ENCODE measurements at places on chromosomes 7 and 10.

DNA sequence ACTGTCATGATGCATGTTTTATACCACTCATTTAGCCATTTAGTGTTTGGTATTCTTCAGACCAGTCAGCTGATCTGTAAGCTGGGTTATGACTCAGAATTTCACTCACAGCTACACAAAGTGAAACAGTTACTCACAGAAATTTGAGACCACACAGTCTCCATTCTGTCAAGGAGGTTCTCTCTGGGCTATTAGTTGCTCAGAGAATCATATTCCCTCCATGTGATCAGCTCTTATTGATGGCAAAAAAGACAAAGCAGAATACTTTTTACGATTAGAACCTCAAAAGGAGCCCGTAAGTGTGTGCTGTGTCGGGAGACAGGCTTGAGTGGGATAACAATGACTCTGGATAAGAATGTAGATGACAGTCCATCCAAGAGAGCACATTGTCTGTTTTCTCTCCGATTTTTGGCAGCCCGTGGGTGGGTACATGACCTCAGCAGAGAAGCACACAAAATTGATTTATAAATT, 277.6 kb upstream of the SORCS1 start:
- no peak for DNase-seq

DNA sequence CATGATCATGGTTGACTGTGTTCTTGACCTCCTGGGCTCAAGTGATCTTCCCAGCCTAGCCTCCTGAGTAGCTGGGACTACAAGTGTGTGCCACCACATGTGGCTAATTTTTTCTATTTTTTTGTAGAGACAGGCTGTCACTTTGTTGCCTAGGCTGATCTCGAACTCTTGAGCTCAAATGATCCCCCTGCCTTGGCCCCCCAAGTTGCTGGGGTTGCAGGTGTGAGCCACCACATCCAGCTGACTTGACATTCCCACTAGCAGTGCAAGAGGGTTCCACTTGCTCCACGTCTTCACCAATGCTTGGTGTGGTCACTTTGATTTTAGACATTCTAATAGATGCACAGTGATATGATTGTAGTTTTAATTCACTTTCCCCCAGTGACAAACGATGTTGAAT, 25.1 kb downstream of the CYP26A1 start:
- no peak for DNase-seq

DNA sequence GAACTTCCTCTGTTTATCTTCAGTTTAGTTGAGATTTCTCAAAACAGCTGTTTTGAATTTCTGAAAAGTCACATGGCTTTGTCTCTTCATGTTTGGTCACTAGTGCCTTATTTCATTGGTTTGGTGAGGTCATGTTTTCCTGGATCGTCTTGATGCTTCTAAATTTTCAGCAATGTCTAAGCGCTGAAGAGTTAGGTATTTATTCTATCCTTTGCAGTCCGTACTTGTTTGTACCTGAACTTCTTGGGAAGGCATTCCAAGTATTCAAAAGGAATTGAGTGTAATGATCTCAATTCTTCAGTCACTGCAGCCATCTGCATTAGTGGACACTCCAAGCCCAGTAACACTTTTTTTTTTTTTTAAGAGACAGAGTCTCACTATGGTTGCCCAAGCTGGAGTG, 67.7 kb downstream of the HERC4 start:
- no peak for DNase-seq

- DNase-seq: no peak
These were observed 38.3 kb upstream of the VCL start for GRCh38 chr10:73959484-73960243.

- DNase-seq: no peak
These were observed 951 bp downstream of the ELOVL3 start for GRCh38 chr10:102227050-102227449.

GRCh38 chr7:107068156-107068555, 23.7 kb downstream of the PRKAR2B start:
- no peak for DNase-seq

DNA sequence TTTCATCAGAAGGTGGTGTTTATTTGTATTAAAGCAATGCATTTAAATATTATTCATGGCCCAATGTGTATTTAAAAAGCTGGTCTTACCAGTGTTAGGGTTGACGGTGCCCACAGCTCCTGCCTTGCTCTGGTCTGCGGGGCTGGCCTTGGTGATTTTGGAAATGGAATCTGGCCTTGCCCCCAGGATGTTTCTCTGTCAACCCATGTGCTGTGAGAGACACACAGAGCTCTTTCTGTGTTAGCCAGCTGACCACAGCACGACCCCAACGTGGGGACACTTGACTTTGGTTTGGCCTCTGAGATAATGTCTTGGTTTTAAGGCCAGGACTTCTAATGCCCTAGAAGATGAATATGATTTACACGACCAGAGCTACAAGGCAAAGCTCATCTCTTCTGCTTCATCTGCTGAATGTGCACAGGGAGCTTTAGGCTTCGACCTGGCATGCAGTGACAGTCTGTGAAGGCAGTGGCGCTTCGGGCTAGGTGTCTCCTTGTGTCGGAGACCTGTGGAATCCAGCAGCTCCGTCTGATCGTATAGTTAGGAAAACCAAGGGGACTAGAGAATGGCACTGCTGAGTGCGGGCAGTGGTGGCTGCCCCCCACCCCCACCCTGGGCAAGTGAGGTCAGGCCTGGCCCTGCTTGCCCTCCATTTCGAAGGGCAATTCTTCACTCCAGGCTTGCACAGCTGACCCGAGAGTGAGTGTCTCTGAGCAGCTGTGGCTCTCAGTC, 246.1 kb downstream of the EBF3 start:
- no peak for DNase-seq

DNA sequence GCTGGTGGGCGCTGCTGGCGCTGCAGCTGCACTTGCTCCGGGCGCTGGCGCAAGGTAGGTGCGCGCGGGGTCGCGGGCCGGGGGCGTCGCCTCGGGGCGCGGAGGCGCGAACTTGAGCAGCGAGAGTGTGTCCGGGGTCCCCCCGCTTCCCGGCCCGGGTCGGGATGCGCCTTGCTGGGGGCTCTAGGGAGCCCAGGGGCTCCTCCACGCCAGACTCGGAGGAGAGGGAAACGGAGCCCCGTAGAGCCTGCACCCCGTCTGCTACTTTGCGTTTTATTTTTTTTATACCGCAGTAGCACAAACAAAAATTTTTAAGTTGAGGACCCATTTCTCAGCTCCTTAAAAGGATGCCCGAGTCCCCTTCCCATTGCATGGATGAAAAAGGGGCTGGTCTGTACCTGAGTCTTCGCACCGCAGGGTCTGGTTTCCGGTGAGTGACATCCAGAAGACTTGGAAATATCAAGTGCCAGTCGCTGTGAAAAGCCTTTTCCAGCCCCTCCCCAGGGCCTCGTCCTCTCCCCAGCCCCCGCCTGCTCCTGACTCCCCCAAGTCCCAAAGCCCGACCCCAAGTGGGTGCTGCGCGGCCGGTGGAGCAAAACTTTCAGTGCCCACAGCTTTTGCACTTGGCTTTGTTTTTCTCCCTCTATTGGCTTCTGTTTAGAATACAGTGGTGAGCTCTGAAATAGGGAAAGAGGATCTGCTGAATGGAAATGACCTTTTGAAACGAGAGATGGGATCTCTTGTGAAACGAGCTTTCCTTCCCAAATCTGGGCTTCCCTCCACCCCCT, 973 bp downstream of the SDK1 start:
- peak; percentile 17 for DNase-seq

GRCh38 chr10:122132331-122132755, 138.8 kb upstream of the BTBD16 start:
- no peak for DNase-seq

GRCh38 chr7:37577412-37577811, 106.2 kb upstream of the GPR141 start:
- DNase-seq: no peak

DNA sequence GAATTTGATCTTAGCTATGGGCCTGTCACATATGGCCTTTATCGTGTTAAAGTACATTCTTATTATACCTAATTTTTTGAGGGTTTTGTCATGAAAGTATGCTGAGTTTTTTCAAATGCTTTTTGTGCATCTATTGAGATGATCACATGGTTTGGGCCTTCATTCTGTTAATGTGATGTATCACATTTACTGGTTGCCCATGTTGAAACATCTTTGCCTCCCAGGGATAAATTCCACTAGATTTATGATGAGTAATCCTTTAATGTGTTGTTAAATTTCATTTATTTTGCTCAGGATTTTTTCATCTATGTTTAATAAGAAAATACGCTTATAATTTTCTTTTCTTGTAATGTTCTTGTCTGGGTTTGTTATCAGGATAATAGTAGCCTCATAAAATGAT, 442.0 kb downstream of the MDFIC start:
- no peak for DNase-seq

- no peak for DNase-seq
These were observed 223.3 kb downstream of the MLLT10 start for GRCh38 chr10:21757185-21757901.

- no peak for DNase-seq
These were observed 30.0 kb upstream of the SAMD9L start for GRCh38 chr7:93178213-93178612.

GRCh38 chr7:91872928-91873327, 7.6 kb downstream of the MTERF1 start:
- DNase-seq: no peak

GRCh38 chr10:117217196-117217761, 20.0 kb downstream of the KCNK18 start:
- no peak for DNase-seq

GRCh38 chr10:130013335-130014262, 49.5 kb upstream of the EBF3 start:
- no peak for DNase-seq

GRCh38 chr10:48215486-48216203, 58.9 kb downstream of the FRMPD2 start:
- no peak for DNase-seq

- no peak for DNase-seq
These were observed 9.1 kb downstream of the PRKG1 start for GRCh38 chr10:51083356-51083853.

DNA sequence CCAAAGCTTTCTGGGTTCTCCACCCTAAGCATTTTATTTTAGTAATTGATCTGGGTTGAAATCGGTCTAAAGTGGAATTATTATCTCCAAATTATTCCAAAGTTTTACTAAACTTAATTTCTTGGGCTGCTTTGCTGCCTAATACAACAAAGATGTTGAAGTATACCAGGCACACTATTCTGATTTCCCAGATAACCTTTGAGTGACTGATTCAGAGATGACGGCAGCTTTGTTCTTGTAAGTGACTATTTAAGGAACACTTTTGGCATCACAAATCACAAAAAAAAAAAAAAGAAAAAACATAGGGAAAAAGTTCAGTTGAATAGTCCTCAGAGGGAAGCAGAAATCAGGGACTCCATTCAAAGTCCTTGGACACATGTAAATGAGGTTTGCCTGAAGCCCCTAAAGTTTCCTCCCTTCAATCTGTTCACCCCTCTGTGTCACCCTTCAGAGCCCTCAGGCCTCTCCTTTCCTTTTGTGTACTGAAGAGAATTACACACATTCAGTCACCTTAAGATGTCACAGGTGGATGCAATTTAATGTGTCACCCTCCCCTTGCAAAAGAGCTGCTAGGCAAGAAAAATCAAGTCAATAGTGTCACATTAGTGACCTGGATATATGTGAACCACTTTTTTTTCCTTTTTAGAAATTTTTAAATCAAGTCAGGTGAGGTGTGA, 81.5 kb downstream of the RTKN2 start:
- DNase-seq: no peak

DNA sequence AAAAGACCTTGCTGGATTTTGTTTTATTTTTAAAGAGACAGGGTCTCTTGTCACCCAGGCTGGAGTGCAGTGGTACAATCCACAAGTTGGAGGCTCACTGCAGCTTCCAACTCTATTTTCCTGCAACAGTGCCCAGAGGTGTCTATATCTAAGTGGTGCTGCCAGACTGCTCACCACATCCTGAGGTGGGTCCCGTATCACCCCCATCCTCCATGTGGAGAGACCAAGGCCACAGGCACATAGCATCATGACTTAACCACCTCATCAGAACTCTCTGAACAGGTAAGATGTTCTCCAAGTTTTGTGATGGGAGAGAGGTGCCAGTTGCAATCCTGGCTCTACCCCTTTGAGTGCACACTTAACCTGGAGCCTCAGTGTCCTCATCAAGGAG, 98.2 kb downstream of the RNF216 start:
- no peak for DNase-seq

- no peak for DNase-seq
These were observed 866 bp upstream of the SFMBT2 start for GRCh38 chr10:7411671-7412128.

- DNase-seq: no peak
These were observed 38.4 kb downstream of the TWIST1 start for GRCh38 chr7:19079066-19079465.

DNA sequence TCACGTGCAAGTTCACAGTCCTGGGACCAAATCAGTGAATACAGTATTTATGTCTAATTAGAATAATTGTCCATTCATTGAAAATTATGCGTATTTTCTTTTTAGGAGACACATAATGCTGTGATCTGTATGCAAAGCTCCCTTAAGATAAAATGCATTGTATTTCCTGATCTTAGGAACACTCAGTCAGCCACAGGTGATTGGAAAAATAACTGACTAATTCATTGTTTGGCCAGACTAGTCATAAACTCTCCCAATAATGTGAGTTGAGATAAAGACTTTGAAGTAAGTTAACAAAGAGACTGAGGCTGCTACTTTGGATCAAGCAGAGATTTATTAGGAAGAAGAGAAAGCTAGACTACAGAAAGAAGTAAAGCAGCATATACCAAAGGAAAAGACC, 182.2 kb downstream of the GNAI1 start:
- no peak for DNase-seq

GRCh38 chr10:101903827-101904550, 60.4 kb upstream of the KCNIP2 start:
- no peak for DNase-seq

DNA sequence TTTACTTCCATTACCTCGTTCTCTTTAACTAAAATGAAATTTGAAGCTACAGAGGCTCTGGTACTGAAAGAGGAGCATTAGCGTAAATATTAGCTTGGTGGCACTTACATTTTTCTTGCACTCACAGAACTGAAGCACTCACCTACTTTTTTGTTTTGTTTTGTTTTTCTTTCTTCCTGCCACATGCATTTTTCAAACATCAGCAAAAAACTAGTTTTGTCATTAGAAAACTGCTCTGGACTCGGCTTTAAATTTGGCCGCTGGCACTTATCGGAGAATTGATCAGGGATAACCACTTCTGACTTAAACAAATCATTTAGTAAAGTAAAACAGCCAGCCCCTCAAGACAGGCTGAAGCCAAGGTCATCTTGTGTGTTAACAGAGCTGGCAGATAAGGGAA, 216.3 kb downstream of the SFMBT2 start:
- no peak for DNase-seq

- no peak for DNase-seq
These were observed 1.2 kb downstream of the GRK5 start for GRCh38 chr10:119208553-119208940.

DNA sequence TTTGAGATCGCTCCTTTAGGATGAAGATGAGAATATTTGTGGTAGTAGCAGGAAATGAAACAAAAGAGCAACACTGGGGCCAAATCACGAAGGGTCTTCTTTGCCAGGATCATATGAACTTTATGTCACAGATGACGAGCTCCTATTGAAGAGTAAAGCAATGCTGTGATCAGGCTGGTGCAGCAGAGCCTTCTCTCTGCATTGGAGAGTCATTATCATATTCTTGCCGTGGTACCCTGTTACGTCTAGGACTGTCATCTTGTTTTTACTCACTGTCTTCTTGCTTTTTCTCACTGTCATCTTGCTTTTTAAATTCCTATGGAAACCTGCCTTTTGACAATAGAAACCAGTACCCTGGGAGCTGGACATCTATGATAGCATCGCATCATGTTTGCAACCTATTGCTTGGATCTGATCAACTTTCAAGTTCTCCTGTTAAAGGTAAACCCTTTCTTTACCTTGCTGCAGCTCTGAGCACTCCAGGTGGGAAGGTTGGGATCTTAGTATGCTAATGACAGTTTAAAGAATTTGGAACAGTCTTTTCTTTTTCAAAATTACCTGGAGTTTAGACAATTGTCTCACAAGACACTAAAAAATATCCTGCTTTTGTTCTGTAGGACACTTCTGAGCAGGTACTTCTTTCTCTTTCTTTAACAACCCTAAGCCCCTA, 27.9 kb upstream of the CACNA2D1 start:
- no peak for DNase-seq
